Hematopoietic multipotent progenitor cell treated with erythropoietin and hydrocortisone succinate and interleukin-3 and kit ligand, for 15 days (in vitro differentiated cells): ENCODE measurements at places on chromosomes 1 and 21.
A peak's percentile ranks its signal among the peaks of the same experiment; 100 is the strongest.

- DNase-seq, result no peak
These were observed 40.7 kb upstream of the NEK7 start for GRCh38 chr1:198116069-198116468.

GRCh38 chr1:21325231-21325718, 35.0 kb upstream of the ECE1 start:
- DNase-seq, result no peak

GRCh38 chr1:60423146-60423780, 349.7 kb upstream of the C1orf87 start:
- no peak for DNase-seq

- DNase-seq, result no peak
These were observed 120.1 kb upstream of the CAMK1G start for GRCh38 chr1:209463441-209463840.

DNA sequence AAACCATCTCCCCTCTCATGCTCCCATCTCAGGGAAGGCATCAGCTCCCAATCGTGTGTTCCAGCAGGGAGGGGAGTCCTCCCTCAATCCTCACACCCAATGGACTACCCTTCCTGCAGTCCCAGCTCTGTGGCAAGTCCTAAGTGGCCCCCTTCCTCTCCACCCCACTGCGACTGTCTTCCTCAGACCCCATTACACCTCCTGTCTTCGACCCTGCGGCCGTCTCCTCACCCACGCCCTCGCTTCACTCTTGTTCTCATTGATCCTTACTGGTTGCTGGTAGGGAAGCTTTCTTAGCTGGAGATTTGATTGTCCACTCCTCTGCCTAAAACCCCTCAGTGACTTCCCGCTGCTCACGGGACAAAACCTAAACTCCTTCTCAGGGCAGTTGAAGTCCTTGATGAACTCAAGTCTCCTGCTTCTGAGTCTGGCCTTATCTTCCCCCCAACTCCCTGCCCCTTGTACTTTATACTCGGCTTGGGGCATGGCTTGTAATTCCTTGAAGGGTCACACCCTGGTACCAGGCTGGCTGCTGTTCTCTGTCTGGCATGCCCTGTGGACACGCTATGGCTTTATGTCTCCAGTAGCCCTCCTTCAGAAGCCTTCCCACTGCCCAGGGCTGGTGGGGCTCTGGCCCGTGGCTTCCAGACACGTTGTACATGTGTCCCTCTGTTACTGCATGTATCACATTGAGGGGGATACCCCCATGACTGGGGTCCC, 2.3 kb upstream of the EPS8L3 start:
- no peak for DNase-seq

- DNase-seq, result no peak
These were observed 79.6 kb upstream of the PPM1J start for GRCh38 chr1:112794654-112795239.

DNA sequence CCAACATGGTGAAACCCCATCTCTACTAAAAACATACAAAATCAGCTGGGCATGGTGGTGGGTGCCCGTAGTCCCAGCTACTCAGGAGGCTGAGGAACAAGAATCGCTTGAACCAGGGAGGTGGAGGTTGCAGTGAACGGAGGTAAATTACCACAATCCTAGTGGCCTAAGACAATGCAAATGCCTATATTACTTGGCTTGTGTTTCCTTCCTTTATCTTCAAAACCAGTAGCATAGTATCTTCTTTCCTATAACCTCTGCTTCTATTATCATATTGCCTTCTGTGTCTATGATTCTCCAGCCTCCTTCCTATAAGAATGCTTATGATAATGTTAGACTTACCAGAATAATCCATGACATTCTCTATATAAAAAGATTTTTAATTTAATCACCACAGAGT, 156.2 kb upstream of the RGS18 start:
- no peak for DNase-seq

DNA sequence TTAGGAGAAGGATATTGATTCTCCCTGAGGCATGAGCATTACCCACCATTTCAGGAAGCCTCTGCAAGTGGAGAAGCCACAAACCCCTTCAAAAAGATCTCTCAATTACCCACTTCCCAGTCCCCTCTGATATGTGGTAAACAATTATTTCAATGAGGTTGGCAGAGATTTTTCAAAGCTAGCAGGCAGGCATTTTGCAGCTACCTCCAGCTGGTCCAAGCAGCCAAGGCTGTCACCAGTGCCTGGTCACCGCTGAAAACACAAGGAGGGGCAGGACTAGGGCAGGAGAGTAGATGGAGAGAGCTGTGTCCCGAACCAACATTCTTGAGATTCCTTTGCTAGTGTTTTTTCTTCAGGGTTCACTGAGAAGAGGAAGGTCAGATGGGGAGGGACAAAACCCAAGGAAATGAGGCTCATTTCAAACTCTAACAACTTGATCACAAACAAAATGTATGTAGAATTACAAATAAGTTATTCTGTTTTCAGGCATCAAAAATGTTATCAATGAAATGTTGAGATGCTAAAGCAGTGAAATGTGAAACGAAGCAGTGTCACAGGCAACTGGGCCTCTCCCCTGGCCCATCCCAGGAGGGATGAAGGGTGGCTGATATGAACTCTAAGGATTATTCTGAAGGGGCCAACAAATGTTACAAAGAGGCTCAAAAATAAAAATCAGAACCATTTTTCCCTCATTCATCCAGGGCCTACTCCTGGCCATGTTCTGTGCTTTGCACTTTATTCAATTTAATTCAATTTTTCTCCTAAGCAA, 22.3 kb downstream of the APP start:
- DNase-seq, result no peak

- DNase-seq, result no peak
These were observed 11.5 kb downstream of the TEX46 start for GRCh38 chr1:23004112-23004511.

- DNase-seq, result no peak
These were observed 363.6 kb upstream of the C1orf174 start for GRCh38 chr1:4263699-4264098.

DNA sequence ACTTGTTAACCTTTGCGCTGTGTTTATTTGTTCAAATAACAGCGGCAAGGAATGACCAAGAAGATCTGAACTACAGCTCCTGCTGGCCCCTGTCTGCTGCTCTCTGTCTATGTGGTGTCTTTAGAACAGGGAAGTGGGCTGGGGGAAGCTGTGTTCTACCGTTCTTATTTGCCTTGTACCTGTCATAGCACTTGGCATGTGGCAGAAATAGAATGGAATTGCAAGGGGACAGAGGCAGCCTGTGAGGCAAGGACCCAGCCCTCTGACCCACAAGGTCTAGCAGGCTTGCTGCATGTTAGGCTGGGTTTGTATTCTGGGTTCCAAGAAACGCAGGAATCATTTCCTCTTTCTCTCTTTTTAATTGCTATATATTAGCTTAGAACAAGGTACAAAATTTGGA, 20.7 kb downstream of the HMGCS2 start:
- no peak for DNase-seq

- DNase-seq, result no peak
These were observed 987 bp downstream of the DYNLT4 start for GRCh38 chr1:44806025-44806703.

- DNase-seq, result no peak
These were observed 63.7 kb downstream of the CENPF start for GRCh38 chr1:214666674-214667073.

DNA sequence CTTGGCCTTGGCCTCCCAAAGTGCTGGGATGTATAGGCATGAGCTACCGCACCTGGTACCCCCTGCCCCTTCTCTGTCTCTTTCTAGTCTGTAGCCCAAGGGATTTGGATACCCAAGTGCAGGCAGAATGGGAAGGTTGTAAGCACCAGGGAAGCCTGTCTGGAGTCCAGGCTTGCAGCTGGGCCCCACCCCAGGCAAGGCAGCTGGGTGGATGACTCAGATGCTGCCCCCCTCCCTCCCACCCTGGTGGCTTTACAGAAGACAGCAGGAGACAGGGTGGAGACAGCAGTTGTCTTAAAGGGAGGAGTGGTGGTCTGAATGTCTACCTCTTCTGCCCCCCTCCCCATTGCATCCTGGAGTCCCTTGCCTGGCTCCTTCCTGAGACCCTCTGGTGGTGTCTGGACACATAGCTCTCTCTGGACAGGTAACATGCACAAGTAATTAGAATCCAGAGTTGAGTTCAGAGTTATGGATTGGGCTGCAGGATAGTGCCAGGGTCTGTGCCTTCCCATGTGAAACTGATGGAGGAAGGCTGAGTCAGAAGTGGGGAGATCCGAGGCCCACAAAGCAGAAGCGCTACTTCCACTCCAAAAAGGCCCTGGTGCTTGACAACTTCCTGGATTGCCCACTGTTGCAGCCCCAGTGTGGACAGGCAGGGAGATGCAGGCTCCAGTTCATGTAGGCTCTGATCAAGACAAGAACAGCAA, 5.1 kb downstream of the LMNA start:
- DNase-seq, result peak; percentile 69

- DNase-seq, result no peak
These were observed 106.9 kb downstream of the KCND3 start for GRCh38 chr1:111882559-111882958.

GRCh38 chr1:182170891-182171461, 109.5 kb upstream of the ZNF648 start:
- no peak for DNase-seq

DNA sequence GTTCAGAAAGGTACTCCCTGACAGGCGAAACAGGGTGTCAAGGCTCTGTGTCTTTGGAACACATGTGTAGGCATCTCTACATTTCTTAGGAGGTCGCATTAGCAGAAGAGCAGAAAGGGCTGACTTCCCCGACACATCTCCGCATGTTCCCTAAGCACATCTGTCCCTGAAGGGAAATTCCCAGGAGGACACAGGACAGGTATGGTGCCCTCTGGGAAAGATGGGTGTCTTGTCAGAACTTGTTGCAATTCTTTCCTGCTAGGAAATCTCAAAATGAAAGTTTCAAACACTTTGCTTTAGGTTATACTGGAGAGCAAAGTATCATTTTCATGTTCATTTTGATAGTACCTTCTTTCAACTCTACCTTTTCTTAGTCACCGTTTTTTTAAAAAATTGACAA, 2.0 kb downstream of the DSCAM start:
- no peak for DNase-seq

GRCh38 chr1:109275706-109276345, 7.1 kb downstream of the PSRC1 start:
- DNase-seq, result no peak

DNA sequence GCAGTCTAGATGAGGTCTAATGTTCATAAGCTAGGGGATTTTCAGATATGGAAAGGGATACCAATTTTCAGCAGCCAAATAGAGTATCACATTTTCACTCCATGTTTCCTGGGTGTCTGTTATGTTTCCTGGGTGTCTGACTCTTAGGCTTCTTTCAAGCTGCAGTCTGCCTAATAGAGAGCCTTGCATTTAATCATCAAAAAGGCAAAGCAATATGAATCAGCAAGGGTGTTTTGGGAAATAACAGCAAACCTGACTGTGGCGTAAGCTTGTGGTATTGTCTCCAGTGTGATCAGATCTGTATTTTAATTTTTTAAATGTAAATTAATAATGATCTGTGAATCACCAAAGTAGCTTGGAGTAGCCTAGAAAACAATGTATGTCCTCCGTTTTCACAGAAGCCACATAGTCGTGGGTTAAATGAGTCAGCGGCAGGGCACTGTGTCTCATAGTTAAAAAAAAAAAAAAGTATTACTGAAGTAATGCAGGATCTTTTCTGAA, 10.4 kb downstream of the LGALS8 start:
- no peak for DNase-seq

GRCh38 chr21:42531771-42532170, 18.1 kb downstream of the SLC37A1 start:
- no peak for DNase-seq

DNA sequence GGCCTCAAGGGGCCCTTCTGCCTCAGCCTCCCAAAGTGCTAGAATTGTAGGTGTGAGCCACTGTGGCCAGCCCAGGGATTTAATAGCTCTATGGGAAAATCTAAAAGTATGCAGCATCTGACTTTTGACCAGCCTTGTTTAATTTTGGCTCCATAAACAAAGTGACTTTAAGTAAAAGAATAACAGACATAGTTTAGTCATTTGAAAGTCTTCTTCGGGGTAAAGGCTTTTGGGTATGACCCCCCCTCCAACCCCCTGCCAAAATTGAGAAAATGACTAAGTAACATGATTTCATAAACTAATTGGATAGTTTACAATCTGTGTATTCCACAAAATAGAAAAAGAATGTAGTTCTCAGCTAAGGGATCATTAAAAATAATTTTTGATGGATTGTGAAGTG, 17.0 kb downstream of the GPBP1L1 start:
- no peak for DNase-seq

GRCh38 chr1:116201911-116202310, 90.7 kb downstream of the MAB21L3 start:
- no peak for DNase-seq

DNA sequence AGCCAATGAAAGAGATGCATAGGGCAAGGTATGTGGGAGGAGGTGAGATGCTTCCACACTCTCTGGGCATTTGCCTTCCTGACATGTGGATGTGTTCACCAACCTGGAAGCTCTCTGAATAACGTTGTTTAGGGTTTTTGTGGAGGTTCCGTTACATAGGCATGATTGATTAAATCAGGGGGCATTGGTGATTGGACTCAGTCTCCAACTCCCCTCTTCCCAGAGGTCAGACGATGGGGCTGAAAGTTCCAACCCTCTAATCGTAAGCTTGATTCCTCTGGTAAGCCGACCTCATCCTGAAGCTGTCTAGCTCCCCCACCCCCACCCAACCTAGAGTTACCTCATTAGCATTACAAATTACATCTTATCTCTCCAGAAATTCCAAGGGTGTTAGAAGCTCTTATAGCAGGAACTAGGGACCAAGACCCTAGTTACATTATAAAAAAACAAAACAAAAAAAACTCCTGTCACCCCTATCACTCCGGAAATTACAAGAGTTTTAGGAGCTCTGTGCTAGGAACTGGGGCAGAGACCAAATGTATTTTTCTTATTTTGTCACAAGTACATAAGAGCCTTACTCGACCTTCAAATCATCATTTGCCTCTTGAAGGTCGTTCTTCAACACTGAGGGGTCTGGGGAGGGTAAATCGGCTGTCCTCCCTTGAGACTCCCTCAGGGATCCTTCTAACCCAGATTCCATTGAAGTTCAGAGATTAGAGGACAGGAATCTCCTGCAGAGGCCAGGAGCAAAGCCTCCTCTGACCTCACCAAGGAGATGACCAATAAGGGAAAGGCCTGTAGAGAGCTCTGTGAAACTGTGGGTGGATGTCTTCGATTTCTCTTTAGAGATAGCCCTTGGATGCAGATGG, 58.2 kb downstream of the DNTTIP2 start:
- no peak for DNase-seq

GRCh38 chr1:235843461-235843961, 23.2 kb downstream of the LYST start:
- no peak for DNase-seq
